ENCODE measurements at places on chromosomes 4 and X.
A peak's percentile ranks its signal among the peaks of the same experiment; 100 is the strongest.

GRCh38 chr4:76381986-76382385 lies 39.0 kb downstream of the CCDC158 start:
- no peak for DNase-seq

DNA sequence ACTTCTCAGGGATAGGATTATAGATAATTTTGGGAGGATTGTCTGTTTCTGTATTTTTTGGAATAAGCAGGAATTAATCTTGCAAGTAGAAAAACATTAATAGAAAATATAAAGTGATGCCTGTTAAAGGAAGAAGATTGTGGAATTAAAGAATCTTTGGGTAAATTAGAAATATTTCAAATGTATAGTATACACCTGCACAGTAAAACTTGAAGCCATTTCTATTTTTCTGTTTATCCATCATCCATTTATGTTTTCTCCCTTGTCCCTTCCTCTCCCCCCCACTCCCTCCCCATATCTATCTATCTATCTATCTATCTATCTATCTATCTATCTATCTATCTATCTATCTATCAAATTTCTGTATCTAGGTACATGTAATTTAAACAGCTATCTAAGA lies 46.9 kb upstream of the GEMIN8 start:
- DNase-seq = no peak

GRCh38 chr4:154722262-154722661 lies 21.5 kb upstream of the LRAT start:
- DNase-seq = no peak

DNA sequence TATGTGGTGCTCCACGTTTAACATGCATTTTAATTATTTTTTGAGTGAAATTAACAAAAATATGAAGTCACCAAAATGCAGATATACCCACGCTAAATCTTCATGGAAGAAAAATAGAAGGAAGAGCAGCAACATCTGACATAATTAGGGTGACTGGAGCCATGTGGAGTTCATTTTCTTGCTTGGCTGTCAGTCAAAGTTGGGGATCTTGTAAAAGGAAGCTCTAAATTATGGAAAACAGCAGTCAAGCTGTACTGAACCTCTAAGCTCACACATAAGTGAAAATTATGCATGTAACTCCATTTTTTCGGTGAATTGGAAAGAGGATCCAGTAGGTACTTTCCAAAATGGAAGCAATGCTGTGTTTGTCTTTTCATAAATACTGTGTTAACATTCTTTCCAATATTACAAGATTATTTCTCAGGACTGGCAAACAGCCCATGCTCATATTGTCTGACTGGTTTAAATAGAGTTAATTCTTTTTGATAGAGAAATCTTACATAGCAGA lies 9.7 kb upstream of the PDGFC start:
- DNase-seq = no peak

GRCh38 chrX:120477453-120477852 lies 8.4 kb upstream of the LAMP2 start:
- DNase-seq = no peak

DNA sequence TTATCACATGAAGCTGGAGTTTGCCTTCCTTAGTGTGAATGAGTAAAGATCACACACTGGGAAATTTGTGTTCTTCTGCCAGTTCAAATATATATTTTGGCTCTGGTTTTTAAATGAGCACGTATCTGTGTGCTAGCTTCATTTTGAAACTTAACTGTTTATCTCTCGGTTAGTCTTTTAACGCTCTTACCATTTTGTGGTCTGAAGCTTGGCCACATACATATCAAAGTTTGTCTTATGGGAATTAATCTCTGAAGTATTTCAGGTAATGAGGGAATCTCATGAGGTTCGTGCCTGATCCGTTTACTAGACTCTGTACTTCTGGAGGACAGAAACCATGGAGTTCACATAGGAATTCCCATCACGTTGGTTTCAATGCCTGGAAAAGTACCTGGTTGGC lies 13.8 kb downstream of the ATP10D start:
- no peak for DNase-seq

DNA sequence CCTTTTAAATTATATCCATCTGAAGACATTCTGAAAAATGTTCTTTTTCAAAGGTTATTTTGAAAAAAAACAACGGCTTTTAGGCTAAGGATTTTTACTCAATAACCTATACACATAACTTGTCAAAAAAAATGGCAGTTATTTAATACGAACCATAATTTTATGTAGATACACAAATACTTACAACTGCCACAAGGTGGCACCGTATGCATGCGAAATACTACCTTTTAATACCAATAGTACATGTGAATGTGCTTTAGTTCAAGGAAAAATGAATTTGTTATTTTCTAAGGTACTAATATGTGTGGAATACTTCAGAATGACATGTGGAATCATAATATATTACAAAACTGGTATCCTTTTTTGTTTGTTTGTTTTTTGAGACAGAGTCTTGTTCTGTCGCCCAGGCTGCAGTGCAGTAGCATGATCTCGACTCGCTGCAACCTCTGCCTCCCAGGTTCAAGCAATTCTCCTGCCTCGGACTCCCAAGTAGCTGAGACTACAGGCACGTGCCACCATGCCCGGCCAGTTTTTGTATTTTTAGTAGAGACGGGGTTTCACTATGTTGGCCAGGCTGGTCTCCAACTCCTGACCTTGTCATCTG lies 4.6 kb upstream of the MAD2L1 start:
- peak; percentile 89 for DNase-seq
